ENCODE measurements at places on chromosomes 2 and 18.

DNA sequence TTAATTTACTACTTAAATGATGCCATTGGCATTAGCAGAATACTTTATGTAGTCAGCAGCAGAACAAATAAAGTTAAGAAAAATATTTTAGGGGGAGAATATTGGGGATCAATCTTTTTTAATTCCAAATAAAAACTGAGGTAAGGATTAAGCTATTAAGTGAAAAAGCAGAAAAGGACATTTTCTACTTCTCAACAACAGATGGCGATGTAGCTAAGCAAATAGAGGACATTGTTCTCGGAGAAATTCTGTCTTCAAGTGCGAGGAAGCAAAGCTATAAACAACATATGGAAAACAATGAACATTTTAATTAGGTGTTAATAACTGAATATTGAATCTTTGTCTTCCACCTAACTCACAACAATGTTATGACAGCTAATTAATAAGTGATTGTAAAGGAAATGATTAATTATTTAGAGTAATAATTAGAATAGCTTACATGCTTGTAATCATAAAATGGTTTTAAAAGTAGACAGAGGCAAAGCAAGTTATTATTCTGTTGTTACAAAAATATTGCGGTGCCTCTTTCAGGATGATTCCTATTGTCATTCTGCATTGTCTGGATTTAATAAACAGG lies 32.9 kb upstream of the CCDC93 start:
- DNase-seq: peak; percentile 36

DNA sequence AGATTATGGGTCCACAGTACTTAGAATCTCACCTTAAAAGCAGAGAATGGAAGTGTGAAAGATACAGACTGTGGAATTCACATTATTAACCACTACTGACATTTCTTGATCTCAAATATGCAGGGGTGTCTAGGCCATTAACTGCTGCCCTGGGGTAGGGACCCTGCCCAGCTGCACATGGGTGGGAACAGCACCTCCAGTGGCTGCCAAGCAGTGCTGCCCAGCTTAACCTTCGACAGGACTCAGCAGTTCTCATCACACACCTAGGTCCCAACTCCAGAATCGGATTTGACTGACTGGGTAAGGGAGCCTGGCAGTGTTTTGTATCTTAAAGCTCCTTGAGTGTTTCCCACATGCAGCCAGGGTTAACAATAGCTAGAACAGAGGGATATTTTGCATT lies 14.9 kb downstream of the ERFE start:
- DNase-seq: no peak

- no peak for DNase-seq
Observed at GRCh38 chr2:188893972-188894371, 80.2 kb upstream of the COL3A1 start.

- no peak for DNase-seq
Observed at GRCh38 chr18:62683935-62684334, 31.4 kb upstream of the PHLPP1 start.

DNA sequence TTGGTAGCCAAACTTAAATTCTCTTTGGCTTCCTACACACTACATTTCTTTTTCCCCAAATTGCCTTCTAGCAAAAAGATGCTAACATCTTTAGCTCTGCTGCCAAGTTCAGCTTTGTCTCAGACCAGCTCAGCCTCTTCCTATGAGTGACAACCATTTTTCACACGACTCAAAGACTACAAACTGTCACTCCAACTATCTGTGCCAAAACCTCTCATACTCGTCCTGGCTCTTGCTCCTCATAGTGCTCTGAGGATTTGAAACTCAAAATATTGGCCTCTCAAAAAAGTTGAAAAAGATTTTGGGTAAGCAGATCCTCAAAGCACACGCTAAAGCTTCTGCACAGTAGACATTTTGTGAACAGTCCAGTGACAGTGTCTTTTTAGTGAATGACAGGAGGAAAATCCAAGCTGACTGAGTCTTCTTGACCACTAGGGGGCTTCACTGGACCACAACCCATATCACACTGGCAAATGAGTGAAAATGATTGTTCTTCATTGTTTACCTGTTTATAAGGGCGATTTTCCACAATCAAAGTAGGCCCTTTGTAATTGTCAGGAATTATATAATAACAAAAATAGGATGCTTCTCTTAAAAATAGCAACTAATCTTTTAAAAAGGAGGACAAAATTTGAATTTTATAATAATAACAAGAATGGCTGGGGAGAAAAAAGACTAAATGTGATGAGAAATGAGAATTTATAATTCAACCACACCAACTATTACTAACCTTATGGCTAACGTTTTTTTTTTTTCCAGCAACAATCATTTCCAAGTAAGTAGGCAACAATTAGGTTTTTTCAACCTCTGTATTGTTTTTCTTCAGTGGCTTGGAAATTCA lies 85.5 kb upstream of the PGAP1 start:
- peak; percentile 27 for DNase-seq

GRCh38 chr2:46213906-46214305 lies 83.3 kb upstream of the EPAS1 start:
- no peak for DNase-seq

- no peak for DNase-seq
Observed at GRCh38 chr2:8536686-8537561, 144.9 kb upstream of the ID2 start.

- no peak for DNase-seq
Observed at GRCh38 chr2:7795778-7796563, 878.8 kb downstream of the RNF144A start.
